ENCODE measurements at places on chromosomes 11 and 22. TPM values are rescaled to one million over a fixed set of nuclear protein-coding genes. Genes with fewer than 3 reads are reported as not detected.

- no peak for DNase-seq
Observed at GRCh38 chr11:47943721-47944586, 36.4 kb upstream of the PTPRJ start.

MIAT gene
- 3.0 TPM for polyA plus RNA-seq

RDX gene
- polyA plus RNA-seq = 131 TPM

KCNQ1 gene
- polyA plus RNA-seq = 7.1 TPM

PLAAT5 gene
- 1.3 TPM for polyA plus RNA-seq

- DNase-seq = no peak
Observed at GRCh38 chr11:19378814-19379213, 138.1 kb upstream of the E2F8 start.

DNA sequence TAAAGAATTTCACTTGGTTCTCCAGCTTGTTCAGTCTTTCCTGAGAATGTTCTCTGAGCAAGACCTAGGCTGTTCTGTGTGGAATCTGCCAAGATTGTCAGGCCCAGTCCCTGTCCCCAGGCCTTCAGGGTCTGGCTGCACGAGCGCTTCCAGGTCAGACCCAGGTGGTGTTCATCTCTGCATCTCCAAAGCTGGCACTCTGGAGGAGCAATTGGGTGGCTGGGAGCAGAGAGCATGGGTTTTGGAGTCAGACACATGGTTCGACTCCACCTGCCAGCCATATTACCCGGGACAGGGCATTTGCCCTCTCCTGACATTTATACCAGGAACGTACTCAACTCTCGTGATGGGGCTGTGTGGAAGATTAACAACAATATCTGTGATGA is 8.8 kb downstream of the CD5 start:
- no peak for DNase-seq

BACE1 gene
- polyA plus RNA-seq = 50.2 TPM

DNA sequence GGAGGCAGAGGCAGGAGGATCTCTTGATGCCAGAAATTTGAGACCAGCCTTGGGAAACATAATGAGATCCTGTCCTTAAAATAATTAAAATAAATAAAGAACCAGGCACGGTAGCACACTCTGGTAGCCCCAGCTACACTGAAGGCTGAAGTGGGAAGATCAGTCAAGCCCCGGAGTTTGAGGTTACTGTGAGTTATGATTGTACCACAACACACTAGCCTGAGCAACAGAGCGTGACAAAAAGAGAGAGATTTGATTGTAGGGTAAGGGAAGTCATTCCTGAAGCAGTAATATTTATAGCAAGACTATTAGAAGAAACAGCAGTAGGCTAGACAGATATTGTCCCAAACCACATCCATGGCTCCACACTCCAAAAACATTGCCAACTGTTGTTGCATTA is 1408.4 kb upstream of the TENM4 start:
- DNase-seq = no peak

DNA sequence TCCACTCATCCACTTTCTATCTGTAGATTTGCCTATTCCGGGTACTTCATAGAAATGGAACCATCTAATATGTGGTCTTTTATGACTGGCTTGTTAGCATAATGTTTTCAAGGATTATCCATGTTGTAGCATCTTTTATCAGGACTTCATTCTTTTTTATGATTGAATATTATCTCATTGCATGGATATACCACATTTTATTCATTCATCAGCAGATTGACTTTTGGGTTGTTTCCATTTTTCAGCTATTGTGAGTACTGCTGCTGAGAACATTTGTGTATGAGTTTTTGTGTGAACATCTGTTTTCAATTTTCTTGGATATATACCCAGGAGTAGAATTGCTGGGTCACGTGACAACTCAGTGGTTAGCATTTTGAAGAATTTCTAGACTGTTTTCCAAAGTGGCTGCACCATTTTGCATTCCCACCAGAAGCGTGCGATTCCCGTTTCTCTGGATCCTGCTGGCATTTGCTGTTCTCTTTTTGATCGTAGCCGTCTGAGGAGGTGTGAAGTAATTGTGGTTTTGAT is 8.9 kb downstream of the DERL3 start:
- no peak for DNase-seq

DNA sequence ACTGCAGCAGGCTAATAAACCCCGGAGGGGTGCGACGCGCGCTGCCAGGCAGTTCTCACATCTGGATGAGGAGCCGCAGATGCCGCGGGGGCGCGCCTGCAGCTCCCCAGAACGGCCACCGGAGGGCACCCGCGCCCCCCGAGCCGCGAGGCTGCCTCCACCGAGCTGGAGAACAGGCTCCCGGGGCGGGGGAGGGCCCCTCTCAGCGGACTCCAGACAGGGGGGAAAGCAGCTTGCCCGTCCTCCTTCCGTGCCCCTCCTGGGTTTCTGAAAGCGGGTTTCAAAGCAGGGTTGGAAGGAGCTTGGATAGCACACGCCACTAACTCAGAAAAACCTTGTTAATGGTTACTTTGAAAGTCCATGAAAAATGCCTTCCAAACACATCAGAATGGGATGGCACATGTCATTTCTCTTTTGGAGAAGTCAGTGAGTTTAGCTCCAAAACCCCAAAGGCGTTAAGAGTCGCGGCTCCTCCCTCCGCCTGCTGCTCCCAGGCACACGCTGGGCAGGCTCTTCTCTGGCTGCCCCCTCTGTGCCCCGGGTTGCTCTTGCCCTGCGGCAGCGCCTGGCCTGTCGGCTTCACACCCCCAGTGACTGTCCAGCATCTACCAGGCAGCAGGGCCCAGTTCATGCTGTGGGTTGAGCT is 317.8 kb downstream of the NTM start:
- DNase-seq = peak; percentile 88

WBP2NL gene
- 3.3 TPM for polyA plus RNA-seq

MDK gene
- 988 TPM for polyA plus RNA-seq

DNAJC4 gene
- 70.3 TPM for polyA plus RNA-seq

DNA sequence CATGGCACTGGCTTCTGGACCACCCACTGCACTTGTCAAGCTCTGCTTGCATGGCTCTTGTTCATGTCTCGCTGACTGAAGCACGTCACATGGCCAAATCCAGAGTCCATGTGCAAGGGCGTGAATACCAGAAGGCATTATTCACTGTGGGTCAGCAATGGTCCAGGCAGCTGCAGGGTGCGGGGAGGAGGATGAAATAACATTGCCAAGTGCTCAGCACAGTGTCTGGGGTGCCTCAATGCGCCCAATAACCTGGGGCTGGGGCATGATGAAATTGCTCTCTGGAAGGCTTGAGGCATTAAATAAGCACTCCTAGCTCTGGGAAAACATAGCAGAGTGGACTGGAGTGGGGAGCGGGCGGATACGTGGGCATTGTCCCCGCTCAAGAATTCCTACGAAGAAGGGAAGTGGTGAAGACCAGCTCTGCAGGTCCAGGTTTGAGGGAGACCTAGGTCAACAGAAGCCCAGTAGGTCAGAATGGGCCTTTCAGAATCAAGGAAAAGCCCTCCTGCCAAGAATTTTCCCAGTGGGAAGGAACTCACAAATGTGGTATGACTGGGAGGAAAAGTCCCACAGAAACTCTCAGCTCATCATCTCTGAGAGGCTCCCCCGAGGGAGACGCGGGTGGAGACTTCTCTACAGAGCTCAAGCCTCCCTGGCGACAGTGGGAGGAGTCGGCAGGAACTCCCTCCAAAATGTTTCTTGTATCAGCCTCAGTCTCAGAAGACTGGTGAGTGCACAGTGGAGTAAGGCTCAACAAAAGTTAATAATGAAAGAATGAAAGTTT is 15.3 kb upstream of the ACCSL start:
- DNase-seq = no peak

KDELR3 gene
- polyA plus RNA-seq = 5.5 TPM

FXYD6 gene
- polyA plus RNA-seq = 172 TPM

GRCh38 chr22:19636696-19637407 is 77.5 kb upstream of the SEPTIN5 start:
- DNase-seq = no peak

DNA sequence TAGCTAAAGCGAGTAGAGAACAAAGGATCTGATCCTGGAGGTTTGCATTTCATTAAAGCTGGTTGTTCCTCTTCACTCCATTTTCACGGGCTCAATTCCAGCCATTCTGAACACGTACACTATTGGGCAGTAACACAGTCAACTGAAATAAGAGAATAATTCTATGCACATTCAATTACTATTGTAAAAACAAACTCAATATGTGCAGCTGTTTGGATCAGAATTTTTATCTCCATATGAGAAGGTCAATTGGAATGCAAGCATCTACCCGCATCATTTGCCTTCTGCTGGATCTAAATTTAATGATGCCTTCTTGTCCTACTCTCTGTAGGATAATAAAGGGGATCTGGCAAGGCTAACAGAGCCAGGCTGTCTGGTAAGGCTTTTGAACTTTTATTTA is 562.8 kb upstream of the CCDC179 start:
- DNase-seq = no peak

SLC6A5 gene
- not detected for polyA plus RNA-seq

- DNase-seq = no peak
Observed at GRCh38 chr22:35795476-35795875, 77.8 kb downstream of the APOL5 start.

DNA sequence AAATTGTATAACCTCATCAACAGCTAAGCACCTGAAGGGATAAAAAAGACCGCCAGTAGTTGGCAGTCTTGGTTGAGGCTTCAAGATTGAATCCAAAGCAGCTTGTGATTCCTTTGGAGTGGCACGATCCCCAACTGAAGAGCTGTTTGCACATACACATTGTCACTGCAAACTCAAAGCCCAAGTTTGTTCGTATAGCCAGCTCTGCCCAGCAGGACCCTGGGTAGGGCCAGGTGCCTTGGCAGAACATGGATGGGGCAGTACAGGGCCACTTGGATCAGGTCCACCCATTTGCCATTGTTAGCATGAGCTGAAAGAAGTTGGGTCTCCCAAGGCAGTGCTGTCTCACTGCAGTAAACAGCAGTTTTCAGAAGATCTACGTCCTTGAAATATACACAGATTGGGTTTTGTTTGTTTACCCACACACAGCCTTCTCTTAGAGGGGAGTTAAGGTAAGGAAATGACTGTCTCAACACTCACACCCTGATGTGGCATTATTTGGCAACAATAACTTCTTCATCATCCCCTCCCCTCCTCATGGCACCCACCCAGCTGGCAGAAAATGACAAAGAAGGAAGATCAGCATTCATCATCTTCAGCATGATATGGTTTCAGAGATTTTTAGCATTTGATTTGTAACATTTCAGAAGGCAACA is 132.9 kb downstream of the COMMD9 start:
- no peak for DNase-seq

DNA sequence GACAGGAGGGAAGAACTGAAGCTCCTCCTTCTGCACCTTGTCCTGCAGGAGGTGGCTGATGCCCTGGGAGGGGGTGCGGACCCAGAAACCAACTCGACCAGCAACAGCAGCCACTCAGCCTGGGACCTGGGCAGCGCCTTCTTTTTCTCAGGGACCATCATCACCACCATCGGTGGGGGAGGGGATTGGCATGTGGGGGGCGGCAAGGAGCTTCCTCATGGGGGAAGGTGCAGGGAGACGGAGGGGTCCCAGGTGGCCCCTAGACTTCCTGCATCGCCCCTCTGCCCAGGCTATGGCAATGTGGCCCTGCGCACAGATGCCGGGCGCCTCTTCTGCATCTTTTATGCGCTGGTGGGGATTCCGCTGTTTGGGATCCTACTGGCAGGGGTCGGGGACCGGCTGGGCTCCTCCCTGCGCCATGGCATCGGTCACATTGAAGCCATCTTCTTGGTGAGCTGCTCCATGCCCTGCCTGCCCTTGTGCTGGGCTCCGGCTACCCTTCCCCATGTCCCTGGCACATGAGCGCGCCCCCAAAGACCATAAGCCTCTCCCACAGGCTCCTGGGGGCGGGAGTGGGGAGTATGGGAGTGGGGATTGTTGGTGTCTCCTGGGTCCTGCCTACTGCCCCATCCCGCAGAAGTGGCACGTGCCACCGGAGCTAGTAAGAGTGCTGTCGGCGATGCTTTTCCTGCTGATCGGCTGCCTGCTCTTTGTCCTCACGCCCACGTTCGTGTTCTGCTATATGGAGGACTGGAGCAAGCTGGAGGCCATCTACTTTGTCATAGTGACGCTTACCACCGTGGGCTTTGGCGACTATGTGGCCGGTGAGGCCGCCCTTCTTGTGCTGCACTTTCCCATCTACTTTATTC is 3.1 kb upstream of the CATSPERZ start:
- DNase-seq = no peak

DNA sequence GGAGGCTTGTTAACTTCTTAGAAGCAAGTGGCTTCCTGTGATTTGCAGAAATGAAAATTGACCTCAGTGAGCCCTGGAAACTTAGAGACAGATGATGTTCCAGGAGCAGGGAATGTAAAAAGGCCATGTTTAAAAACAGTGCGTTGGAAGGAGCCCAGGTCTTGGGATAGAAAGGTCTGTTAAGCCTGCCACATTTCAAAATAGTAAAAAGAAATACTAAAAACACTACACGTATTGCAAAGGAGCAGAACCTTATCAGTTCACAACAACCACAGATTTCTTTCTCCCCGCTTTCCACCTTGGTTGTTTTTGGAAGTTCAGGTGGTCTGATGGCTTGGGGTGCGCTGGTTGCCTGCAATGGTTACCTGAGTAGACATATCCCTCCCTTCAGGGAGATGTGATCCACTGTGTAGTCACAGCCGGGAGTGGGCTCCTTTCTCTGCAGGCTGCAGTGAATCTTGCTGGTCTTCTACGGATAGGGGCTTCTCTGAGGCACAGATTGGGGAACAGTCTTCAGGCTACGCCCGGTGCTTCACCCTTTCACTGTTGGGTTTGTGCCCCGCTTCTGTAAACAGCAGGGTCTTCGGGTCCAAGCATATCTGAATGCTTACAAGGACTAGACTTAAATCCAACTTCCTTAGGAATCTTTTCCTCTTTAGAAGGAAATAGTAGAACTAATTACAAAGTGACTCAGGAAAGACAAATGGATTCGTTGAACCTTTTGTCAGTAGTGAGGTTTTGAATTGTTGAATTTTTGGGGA is 1.9 kb downstream of the TEAD1 start:
- DNase-seq = no peak

BCO2 gene
- polyA plus RNA-seq = 6.3 TPM

DNA sequence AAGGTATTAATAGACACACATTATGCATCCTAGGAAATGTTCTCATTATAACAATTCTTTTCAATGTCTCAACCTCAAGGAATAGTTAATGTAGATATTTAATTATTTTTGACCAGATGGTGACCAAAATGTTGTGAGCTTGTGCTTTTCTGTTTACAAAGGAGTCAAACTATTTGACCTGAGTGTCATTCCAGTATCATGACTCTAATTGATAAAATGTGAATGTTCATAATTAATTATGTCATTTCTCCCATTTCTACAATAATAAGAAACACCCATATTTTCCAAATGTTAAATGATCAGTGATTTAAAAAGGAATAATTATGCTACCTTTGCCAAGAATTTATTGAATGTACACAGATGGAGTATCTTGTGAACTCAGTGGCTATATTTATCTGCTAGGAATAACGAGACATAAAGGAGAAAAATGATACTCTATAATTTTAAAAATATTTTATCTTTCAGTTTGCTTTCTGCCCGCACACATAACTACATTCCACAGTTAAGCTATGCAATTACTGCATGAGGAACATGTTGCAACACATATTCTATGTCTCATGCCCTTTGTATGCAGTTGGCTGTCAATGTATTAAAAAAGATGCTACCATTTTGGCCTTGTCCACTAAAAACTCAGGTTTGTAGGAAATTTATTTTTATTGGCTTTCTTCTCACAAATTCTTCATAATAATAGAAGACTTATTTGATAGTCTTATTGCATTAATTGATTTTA is 376.7 kb upstream of the CCDC179 start:
- no peak for DNase-seq

All from left lung (tissue), 14 donors.